ENCODE measurements at places on chromosomes 2 and 18.

- no peak for DNase-seq
These were observed 1.2 kb upstream of the RAB12 start for GRCh38 chr18:8607776-8608742.

DNA sequence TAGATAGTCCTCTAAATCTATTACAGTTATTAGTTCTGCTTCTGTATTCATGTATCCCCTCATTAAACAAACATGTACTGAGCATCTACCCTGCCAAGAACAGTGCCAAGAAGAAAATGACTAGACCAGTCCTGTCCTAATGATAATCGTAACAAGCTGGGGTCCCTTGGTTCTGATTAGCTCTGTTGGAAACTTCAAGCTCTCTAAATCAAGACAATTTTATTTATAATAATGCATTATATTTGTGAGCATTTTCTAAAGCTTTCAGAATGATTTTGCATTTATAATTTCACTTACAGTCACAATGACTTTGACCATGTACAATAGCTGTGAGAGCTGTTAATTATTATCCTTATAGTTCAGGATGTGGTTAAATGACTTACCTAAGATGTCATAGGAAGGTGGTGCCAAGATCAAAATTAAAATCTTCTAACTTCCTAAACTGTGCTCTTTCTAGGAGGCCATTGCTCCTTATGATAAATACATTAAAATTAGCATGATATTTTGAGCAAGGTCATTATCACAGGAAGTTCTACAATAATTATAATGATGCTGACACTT lies 336.5 kb upstream of the SLC39A10 start:
- no peak for DNase-seq

GRCh38 chr2:6370753-6371551 lies 494.8 kb downstream of the CMPK2 start:
- DNase-seq, result no peak

- no peak for DNase-seq
These were observed 56.6 kb downstream of the HDAC4 start for GRCh38 chr2:239343946-239344856.

- DNase-seq, result no peak
These were observed 13.7 kb upstream of the TTC39C start for GRCh38 chr18:24000613-24001490.

- DNase-seq, result no peak
These were observed 90.4 kb downstream of the SCN3A start for GRCh38 chr2:165113414-165113813.

DNA sequence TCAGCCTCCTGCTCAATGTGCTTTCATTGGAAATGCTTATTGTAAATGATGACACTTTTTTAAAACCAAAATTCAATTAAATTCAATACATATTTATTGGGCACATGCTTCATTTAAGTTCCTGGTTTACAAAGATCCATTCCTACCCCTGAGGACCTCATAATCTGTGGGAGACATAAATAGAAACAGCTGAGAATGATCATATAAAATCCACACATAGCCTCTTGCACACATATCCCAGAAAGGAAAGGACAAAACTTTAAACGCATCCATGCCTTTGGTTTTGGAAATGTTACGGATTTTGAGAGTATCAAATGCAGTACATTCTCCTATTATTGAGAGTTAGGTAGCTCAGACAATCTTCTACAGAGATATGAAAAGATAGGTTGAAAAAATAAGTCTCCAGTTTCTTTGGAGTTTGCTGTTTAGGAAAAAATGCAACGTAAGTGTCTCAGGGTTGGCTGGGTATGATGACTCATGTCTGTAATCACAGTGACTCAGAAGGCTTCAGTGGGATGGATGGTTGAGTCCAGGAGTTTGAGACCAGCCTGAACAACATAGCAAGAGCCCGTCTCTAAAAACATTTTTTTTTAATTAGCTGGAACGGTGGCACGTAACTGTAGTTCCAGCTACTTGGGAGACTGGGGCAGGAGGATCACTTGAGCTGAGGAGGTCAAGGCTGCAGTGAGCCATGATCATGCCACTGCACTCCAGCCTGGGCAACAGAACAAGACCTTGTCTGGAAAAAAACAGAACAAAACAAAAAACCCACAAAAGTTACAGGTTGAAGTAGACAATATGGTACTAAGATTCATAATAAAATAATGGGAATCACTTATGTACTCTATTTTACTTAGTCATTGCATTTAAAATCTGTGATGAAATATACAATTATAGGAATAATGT lies 3.9 kb upstream of the PRELID3A start:
- no peak for DNase-seq

DNA sequence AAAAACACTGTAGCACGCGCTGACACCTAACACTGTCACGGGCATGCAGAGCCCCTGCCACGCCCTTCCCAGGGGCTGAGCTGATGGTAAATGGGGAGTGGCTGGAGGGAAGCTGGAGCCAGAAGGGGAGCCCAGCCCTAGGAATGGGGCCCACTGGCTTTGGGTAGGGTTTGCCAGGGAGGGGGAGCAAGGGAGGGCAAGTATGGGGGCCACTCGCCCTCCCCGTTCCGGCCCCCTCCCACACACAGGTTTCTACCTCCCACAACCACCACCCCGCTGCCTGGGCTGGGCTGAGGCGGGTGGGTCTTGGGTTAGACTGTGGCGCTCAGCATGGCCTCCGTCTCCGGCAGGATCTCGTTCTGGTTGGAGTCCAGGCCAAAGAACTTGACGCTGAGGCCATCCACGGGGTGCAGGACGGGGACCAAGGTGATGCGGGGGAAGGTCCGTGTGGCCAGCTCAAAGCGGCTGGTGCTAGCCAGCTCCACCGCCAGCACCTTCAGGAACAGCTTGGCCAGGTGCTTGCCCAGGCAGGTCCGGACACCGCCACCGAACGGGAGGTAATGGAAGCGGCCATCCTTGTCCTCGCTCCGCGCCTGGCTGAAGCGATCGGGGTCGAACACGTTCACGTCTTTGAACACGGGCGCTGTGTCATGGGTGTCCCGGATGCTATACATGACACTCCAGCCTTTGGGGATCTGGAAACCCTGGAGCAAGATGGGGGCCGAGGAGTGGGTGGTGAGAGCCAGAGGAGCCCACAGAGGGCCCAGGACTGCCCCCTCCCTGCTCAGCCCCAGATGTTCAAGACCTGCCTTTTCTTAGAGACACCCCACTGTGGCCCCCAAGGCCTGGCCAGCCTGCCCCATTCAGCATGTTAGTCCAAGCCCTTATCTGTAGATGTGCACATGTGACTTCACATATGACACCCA lies 15.5 kb downstream of the CYP26B1 start:
- DNase-seq, result no peak

DNA sequence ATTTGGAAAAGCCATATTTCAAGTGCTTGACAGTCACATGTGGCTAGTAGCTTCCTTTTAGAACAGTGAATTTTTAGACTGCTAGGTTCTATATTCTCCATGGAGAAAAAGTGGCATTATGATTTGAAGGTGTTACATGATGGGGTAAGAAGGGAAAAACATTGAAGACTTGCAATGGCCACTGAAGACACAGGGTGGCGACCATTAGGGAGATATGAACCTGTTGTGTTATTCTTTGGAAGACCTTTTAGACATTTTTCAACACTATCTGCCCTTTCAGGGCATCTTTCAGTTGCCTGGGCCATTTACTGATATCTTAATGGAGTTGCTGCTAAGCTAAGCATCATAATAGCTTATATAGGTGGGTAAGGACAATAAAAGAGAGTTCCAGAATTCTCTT lies 1387.2 kb downstream of the SUCLG1 start:
- no peak for DNase-seq

GRCh38 chr2:44168681-44169154 lies at the start of gene PPM1B:
Gene PPM1B (plus strand): TSS chr2:44168875. CDS start chr2:44201200, 32,325 bp downstream.
- DNase-seq, result peak; percentile 100

GRCh38 chr2:79901161-79901560 lies 388.3 kb downstream of the CTNNA2 start:
- DNase-seq, result no peak

- no peak for DNase-seq
These were observed 42.3 kb upstream of the LPIN2 start for GRCh38 chr18:3055186-3055728.
